ENCODE measurements at places on chromosomes 4 and X.

DNA sequence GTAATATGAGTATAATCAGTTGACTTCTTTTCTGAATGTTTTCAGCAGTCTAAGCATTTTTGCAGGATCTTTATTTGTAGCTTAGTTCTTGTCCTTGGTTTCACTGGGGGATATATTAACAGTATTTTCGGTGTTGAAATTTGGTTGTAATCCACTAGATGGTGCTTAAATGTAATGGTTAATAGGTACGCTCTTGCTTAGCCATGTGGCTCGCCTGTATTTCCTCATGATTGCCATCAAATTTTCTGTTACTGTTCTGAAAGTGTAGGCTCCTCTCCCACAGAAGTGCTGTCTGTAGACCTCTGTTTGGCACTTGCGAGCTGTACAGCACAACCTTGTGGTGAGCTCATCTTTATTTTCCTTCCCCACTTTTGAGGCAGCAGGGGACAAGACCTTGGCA lies 3.9 kb upstream of the FAAH2 start:
- DNase-seq, result no peak

DNA sequence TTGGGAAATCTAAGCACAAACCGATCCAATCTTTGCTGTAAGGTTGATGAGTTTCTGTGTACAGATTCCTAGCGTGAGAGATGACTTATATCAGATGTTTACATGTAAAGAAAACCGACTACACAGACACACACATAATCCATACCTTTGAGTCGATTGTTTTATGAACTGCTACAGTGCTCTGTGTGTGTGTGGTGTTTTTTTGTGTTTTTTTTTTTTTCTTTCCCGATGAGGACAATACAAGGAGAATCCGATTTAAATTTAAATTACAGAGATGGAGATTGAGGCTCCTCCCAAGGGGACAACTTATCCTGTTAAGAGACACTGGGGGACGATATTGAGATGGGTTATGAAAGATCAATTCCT lies 461 bp upstream of the SLC9A6 start:
- DNase-seq, result no peak

DNA sequence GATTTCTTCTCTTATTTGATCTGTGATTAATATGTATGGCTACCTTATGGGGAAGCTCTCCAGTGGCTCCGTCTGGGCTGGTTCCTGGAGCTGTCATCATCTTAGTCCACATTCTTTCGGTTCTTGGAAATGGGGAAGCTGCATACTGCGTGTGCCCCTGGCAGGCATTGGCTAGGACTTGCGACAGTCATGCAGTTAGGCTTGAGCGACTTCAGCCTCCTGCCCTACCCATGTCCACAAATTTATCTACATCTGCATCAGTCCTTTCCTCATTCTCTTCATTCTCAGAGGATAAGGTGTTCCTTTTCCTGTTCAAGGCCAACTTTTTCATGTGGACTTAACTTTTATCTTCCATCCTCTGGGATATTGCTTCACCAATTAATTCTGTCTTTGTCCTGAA lies 214.2 kb downstream of the RELL1 start:
- no peak for DNase-seq

- DNase-seq, result no peak
Measured at GRCh38 chr4:23979534-23979933, 89.7 kb upstream of the PPARGC1A start.

DNA sequence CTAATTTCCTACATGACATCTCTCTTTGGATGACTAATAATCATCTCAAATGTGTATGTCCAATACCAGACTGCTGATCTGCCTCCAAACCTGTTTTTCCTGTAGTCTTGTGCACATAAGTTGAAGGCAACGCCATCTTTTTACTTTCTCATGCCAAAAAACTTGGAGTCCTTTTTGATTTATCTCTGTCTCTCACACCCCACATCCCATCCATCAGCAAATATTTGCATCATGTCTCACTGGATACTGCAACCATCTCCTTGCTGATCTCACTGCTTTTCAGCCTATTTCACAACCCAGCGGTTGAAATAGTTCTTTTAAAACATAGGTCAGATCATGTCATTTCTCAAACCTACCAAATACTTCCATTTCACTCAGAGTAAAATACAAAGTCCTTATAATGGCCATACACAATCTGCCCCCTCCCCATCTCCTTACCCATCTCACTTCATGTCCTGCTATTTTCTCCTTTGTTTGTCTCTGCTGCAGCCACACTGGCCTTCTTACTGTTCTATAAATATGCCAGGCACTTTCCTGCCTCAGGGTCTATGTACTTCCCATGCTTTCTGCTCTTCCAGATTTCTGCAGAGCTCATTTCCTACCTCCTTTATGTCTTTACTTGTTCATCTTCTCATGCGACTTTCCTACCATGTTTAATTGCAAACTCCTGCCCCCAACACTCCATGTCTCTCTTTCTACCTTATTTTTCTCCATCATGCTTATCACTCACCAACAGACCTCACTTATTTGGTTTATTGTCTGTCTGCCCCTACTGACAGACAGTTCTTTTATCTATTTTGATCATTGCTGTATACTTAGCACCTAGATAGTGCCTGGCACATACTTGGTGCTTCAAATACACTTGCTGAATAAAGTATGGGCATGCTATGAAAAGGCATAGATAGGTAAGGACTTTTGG lies 98.8 kb downstream of the ANXA3 start:
- DNase-seq, result peak; percentile 7

DNA sequence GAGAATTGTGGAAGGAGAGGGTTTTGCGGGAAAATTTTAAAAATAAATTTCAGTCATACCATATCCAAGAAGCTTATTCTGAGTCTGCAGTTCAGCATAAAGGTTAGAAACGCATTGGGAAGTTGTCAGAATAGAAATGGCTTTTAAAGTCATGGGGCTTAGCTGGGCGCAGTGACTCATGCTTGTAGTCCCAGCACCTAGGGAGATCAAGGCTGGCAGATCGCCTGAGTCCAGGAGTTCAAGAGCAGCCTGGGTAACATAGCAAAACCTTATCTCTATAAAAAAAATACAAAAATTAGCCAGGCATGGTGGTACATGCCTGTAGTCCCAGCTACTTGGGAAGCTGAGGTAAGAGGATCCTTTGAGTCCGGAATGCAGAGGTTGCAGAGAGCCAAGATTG lies 3.9 kb upstream of the PLA2G12A start:
- no peak for DNase-seq

DNA sequence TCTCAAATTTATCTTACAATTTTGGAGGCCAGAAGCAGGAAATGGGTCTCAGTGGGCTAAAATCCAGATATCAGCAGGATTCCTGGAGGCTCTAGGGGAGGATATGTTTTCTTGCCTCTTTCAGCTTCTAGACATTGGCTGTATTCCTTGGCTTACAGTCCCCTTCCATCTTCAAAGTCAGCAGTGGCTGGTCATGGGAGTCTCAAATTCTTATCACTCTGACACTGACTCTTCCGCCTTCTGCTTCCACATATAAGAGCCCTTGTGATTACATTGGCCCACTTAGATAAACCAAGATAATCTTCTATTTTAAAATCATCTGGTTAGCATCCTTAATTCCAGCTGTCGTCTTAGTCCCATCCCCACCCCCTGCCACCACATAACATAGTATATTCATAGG lies 113.0 kb downstream of the PCDH7 start:
- DNase-seq, result no peak

DNA sequence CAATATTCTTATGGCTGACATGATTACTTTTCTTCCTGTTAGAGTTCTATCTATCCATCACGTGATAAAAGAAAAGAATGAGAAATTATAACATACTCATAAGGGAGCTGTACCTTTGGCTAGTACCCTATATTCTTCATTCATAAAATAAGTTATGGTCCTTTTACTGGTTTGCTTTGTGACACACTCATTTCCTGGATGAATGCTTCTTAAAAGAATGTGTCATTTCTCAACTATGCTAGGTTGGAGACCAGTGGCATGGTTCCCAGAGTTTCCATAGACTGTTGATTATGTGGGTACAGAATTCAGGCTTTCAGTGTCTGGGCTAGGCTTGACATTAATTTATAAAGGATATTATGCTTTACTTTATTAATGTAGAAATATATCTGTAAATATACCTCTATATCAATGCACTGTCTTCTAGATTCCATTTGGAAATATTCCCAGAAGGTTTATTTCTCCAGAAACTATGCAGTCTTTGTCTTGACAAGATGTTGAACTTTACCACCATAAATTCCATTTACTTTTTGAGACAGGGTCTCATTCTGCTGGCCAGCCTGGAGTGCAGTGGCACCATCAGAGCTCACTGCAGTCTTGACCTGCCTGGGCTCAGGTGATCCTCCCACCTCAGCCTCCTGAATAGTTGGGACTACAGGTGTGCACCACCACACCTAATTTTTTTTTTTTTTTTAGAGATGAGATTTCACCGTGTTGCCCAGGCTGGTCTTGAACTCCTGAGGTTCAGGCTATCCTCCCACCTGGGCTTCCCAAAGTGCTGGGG lies 23.8 kb downstream of the NUDT6 start:
- DNase-seq, result no peak

GRCh38 chr4:138562544-138562991 lies 320.4 kb upstream of the SLC7A11 start:
- DNase-seq, result no peak

- DNase-seq, result no peak
Measured at GRCh38 chrX:48001260-48001659, 2.5 kb downstream of the ZNF182 start.

DNA sequence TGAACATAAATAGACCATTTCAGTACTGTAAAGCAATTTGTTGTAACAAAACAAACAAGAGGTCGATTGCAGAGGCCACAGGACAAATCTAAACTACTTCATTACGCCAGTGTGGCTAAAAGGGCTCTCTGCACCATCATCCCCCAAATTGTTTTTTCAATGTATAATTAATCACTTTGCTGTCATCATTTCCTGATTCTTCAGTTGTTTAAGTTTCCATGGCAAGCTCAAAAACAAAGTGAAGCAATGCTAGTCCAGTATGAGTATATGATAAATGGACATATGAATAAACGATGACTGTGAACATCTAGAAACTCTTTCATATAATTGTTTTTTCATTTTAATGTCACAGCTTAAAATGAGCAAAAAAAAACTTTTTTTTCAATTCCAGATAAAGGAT lies 235.4 kb upstream of the FGF13 start:
- no peak for DNase-seq

DNA sequence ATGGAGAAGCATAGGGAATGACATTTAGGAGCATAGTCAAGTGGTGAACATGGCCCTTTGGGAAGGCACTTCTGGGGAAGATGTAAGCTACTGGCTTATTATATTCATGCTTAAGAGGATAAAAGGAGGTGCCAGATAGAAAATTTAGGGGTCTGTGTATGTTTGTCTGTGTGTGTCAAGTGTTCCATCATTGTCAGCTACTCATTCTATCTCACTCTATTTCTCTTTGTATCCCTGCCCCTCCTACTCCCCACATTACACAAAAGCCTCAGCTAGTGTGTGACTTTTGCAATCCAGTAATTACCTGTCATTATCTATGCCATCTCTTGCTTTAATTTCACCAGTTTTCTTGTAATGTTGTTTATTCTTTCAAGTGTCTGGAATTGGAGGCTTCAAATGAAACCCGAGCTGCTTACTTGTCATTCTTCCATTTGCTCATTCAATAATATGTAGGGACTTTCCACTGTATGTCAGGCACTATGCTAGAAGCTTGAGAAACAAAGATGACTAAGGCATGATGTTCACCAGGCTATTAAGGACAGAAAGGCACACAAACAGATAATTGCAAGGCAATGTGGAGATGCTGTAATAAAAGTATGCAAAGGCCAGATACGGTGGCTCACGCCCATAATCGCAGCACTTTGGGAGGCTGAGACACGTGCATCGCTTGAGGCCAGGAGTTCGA lies 229.8 kb upstream of the TEX13C start:
- DNase-seq, result no peak

- peak; percentile 89 for DNase-seq
Measured at GRCh38 chr4:101367201-101367600, 19.9 kb upstream of the PPP3CA start.

DNA sequence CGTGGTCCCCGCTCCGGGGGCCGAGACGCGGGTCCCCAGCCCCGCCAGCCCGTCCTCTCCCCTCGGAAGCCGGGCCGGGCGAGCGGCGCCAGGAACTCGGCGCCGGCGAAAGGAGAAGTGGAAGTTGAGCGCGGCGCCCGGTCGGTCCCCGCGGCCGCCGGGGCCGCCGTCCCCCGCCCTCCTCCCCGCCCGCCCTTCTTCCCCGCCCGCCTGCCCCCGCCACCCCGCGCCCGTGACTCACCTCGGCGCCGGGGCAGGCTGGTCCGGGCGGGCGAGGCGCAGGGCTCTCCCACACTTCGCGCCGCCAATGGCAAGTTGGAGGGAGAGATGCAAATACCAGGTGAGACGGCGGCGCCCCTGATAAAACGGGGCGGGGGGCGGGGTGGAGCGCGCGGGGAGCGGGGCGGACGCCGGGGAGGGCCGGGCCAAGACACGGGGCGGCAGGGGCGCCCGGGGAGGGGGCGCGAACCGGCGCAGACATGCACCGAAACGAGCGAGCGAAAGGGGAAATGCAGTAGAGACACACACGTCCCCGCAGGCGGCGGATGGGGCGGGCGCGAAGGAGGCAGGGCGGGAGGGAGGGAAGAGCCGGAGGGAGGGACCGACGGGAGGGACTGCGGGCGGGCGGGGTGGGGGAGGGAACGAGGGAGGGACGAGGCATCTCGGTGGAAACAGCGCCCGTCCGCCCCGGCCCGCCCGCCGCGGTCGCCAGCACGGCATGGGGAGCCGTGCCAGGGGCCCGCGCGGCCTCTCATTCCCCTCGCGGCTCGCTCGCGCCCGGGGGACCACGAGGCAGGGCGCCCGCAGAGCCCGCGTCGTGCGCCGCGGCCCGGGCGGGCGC lies at the start of gene ELF4:
TSS of gene ELF4 (minus strand) at position 119 of the 841 bp plus-strand sequence. CDS start 29,167 bp downstream, outside the sequence.
- DNase-seq, result peak; percentile 20

GRCh38 chrX:15497865-15498264 lies 2.7 kb upstream of the BMX start:
- DNase-seq, result peak; percentile 69

DNA sequence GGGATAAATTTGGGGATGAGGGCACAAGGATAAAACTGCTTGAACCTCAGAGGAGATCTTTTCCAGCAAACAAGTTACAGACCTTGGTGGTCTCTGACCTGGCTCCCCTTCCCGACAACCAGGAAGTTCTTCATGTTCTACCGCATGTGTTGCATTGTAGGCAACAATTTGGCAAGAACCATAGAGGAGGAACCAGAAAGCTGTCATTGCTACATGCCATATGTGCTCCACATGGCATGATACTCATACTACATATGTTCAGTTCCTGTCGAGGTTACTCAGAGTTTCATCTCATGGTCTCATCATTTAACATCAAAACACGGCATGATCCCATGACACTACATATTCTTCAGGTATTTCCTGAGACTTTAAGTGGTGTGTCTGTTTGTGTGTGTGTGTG lies 235.9 kb downstream of the OR13H1 start:
- no peak for DNase-seq

GRCh38 chr4:52995360-52996030 lies 133.4 kb downstream of the RASL11B start:
- DNase-seq, result no peak

Measured in cardiac muscle cell (in vitro differentiated cells and primary cell).